GM04504 (cell line): ENCODE measurements at places on chromosomes 6 and 20.

- DNase-seq: peak; percentile 90
Observed at GRCh38 chr6:42315991-42316970, 98.6 kb upstream of the MRPS10 start.

DNA sequence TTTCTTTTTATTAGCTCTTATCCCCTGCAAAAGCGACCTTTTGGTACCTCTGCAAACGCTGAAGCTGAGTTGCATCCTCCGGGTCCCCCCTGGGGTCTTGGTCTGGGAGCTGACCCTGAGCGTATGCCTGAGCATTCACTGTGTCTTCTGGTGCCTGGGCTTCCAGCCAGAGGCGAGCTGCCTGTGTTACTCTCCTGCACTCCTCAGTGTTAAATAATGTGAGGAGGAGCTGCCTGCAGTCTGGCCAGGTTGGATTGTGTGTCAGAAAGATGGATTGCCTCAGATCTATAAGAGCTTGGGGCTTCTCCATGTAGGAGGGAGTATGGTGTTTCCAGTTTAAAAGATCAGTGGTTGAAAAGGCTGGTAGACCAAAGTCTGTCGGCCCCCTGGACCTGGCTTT lies 8.7 kb upstream of the GMPR start:
- DNase-seq: no peak

DNA sequence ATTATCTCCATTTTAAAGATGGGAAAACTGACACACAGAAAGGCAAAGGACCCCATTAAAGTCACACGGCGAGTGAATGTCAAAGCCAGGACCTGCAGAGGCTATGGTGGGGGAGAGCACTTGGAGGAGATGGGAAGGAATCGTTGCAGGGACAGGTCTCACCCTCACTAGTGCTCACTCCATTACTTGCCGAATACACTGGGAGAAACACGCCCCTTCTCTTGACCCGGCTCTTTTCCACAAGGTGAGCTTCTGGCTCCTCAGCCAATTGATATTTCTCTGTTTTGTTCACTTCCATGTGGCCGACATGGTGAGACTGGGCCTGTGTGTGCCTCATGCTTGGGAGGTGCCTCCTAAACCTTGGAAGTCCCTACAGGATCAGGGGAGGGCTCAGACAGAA lies 117.8 kb upstream of the KCNG1 start:
- no peak for DNase-seq

GRCh38 chr20:57220337-57221145 lies 45.9 kb downstream of the BMP7 start:
- no peak for DNase-seq

DNA sequence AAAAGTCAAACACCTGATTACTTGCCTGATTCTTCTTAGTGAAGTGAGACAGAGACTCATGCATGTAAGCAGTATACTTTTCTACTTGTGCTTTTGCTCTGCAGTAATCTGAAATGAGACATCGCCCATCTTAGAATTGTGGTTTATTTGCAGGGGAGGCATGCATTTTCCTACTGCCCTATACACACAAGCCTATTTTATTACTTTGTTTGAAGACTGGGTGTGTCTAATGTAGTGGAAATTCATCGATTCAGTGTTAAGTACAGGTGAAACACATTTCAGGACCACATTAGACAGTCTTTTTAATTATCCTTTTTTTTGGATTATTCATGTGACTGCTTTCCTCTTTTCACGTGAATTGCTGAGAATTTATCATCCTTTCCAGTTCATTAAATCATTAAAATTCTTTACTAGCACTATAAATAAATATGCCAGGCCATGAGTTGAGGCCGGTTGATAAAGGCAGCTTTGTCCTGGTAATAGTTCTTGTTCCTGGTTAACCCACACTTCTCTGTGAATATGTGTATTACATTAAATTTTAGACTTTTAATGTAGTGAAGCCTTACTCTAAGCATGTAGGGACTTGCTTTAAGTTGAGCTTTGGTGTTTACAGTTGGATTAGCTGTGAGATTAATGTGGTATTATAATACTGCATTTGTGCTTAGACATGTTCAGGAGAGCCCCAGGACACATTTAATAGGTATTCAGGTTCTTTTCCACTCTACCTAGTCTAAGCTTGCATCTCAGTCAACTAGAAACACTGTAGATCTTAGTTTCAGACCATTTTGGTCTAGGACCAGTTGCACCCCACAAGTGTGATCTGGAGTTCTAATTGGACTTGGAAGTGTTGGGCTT lies 10.8 kb upstream of the BTBD3 start:
- DNase-seq: no peak

DNA sequence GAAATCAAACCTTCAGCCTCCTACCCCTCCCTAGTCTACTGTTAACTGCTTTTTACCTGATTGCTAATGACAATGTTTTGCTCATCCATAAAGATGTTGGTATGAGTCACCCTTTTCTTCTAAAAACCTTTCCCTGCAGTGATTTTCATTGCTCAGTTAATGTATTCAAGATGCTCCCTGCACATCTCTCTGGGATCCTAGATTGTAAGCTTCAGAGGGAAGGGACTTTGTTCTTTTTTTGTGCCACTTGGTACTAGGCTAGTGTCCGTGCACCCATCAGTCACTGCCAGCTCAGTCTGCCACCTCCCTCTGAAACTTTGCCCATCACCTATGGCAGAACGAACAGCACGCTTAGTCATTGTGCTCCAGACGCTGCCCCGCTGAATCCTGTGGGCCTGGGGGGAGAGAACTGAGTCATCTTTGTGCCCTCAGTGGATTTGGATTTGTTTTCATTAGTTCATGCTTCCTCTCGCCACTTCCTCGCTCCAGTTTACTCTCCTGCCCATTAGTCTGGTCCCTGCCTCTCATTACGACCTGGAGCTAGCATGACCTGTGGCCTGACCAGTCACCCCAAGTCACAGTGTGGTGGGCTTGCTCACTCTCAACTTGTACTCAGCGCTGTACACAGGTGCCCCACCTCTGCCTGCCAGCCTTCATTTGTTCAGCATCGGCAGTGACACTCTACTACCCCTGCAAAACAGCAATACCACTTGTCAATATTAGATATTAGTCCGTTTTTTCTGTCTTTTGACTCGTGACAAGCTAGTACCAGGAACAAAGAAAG lies 78.0 kb upstream of the TMEM181 start:
- DNase-seq: peak; percentile 70

GRCh38 chr6:148497257-148497656 lies 154.6 kb downstream of the SASH1 start:
- peak; percentile 79 for DNase-seq

- DNase-seq: no peak
Observed at GRCh38 chr6:169501128-169501527, 200.7 kb downstream of the WDR27 start.

GRCh38 chr6:3663081-3663480 lies 88.4 kb downstream of the PXDC1 start:
- DNase-seq: no peak

DNA sequence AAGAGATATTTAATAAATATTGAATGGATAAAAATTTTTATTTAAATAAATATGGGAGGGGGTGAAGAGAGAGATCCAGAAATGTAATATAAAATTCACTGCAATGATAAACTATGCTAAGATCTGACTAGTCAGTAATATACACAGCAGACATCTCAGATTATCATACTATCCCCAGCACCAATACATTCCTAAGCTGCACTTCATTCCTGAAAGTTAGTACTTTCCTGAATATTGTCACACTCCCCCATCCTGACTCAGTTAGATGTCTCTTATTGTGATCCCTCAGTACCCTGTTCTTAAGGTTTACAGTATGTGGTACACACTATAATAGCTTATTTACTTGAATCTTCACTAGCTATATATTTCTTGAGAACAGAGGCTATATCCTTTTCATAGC lies 88.3 kb upstream of the KCNQ5 start:
- DNase-seq: no peak

GRCh38 chr6:127907960-127908640 lies 7.2 kb upstream of the THEMIS start:
- DNase-seq: no peak

DNA sequence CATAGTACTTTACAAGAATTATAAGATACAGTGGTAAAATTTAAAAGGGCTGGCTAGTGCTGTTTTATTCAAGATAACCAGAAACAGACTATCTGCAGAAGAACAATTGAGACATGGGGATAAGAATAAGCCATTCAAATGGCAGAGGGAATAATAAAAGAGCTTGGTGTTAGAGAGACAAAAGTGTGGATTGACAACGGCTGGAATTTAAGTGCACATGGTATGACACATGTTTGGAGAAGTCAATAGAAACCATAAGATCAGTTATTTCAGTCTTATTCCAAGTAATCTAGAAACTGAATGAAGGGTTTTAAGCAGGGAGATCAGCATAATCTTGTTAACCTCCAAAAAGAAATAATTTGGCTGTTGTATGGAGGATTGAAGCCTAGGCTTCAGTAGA lies 1205.5 kb upstream of the CITED2 start:
- DNase-seq: no peak

DNA sequence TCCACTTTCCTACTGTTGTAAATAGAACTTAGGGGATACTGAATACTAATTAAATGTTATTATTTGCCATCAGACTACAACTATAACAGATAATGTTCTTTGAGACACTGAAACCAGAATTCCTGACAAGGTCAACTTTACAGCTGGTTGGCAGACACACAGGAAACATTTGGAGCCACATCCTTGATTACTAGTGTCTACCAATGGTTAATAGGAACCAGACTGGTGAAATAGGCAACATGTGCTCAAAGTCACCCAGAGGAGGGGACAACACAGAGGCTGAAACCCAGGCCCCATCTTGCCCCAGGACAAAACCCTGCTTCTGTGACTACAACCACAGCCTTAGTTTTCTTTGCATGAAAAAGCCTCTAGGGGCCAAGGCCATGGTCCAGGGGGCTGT lies 47.8 kb upstream of the NT5E start:
- no peak for DNase-seq
